ENCODE measurements at places on chromosomes 5 and 9. TPM values are rescaled to one million over a fixed set of nuclear protein-coding genes. Genes with fewer than 3 reads are reported as not detected.

SPATA31E1 gene
- total RNA-seq = not detected

CXCL14 gene
- total RNA-seq = not detected

GFPT2 gene
- 1.6 TPM for total RNA-seq

AMBP gene
- not detected for total RNA-seq

LCN15 gene
- total RNA-seq = not detected

XRCC4 gene
- 7.7 TPM for total RNA-seq

PCDHAC2 gene
- total RNA-seq = not detected

C1QTNF2 gene
- not detected for total RNA-seq

All from B cell (primary cell).